ENCODE measurements at places on chromosomes 2 and 18.
A peak's percentile ranks its signal among the peaks of the same experiment; 100 is the strongest.

DNA sequence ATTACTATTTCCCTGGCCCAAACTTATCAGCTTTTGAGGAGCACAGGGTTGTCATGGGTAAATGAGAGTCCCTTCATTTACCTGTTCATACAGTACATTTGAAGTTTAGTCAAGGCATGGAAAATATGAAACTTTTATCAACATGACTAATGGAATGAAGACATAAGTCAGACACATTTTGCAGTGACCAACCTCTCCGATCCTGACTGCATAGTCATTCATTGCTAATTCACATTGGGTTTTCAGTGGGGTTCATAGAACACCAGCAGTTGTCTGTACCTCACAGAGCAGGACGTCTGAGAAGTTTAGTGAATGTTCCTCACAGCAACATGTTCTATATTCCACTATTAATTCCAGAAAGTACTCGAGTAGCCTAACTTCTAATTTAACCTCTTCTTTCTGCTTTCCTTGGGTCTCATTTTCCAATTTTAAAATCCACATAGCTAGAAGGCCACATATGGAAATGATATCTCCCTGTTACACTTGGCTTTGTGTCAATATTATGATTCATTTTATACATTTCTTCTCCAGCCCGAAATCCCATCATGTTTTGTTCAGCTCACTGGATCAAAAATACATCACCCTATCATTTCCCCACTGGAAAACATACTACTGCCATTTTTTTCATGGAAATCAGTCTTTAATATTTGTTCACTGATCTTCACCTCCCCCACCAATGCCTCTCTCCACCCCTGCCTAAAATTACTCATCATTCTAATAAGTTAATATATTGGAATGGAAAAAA lies 65.9 kb downstream of the CDH20 start:
- DNase-seq, result no peak

GRCh38 chr2:158932131-158932645 lies 36.3 kb upstream of the TANC1 start:
- DNase-seq, result no peak

DNA sequence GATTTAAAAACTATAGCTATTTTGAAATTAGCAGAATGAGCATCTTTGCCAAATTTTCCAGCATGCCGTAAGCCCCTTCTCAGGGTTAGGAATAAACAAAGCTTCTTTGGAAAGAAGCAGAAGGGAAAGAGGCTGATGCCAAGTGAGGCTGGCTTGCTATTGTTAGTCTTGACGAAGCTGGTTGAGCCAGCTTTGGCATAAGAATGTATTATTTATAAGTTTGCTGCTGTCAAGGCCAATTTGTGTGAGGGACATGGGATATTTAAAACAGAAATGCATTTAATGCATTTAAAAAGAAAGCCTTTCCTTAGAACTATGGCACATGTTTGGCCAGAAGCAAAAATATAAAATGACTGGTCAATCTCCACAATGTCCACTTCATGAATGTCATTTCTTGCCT lies 52.5 kb upstream of the TTN start:
- DNase-seq, result no peak

DNA sequence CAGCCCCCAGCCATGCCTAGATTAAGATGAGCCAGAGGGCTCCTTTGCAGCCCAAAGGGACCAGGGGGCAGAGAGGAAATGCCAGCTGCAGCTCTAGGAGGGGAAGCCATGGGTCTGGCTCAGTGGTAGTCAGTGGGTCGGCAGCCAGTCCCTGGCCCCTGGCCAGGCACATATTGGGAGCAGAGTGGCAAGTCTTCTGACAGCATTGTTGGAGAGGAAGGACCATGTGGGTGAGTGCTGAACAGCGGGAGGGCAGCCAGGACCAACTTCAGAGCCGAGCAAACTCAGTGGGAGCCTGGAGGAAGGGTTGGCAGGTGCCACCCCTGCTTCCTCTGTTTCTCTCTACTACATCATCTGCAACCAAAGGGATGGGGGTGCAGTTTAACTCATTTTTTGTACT lies 140.5 kb upstream of the PELI1 start:
- DNase-seq, result no peak

GRCh38 chr2:223889229-223889628 lies 51.8 kb upstream of the AP1S3 start:
- no peak for DNase-seq

GRCh38 chr2:150303281-150303680 lies 184.2 kb downstream of the RND3 start:
- DNase-seq, result no peak

DNA sequence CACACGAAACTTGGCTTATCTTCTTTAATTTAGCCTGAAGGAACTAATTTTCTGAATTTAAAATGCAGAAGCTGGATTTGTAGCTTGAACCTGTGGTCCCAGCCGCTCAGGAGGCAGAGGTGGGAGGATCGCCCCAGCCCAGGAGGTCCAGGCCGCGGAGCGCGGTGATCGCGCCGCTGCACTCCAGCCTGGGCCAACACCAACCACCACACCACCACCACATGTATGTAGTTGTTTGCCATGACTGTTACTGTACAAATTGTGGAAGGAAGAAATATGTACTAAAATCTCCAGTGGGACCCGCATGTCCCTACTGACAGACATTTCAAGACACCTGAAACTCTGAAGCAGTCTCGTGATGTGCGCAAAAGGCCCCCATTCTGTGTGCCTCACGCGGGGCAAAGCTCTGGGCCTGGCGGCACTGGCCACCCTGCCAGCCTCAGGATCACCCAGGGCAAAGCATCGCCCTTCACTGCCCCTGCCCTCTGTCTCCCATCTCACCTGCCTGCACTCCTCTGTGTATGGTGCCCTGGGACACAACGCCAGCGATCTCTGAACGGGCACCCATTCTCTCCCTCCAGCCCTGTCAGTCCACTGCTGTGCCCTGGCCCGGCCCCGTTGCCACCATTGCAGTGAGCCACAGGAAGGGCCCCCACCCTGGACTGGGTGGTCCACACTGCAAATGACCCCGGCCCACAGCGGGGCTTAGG lies 10.1 kb upstream of the ADI1 start:
- no peak for DNase-seq

DNA sequence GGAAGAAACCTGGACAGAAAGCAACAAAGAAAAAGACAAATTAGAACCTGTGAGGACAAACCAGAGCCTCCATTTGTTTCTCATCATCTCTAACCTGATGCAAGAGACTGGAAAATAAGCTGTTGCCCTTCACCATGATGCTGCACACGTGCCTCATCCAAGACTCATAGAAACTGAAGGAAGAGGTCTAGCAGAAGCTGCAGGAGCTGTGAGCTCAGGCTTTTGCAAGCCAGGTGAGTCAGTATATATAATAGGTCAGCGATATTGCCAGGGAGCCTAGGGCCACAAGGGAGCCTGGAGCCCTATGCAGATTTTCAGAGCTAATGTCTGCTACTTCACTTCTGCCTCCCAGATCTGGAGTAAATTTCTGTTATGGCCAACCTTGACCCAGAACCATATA lies 163.1 kb downstream of the LNPK start:
- DNase-seq, result no peak

DNA sequence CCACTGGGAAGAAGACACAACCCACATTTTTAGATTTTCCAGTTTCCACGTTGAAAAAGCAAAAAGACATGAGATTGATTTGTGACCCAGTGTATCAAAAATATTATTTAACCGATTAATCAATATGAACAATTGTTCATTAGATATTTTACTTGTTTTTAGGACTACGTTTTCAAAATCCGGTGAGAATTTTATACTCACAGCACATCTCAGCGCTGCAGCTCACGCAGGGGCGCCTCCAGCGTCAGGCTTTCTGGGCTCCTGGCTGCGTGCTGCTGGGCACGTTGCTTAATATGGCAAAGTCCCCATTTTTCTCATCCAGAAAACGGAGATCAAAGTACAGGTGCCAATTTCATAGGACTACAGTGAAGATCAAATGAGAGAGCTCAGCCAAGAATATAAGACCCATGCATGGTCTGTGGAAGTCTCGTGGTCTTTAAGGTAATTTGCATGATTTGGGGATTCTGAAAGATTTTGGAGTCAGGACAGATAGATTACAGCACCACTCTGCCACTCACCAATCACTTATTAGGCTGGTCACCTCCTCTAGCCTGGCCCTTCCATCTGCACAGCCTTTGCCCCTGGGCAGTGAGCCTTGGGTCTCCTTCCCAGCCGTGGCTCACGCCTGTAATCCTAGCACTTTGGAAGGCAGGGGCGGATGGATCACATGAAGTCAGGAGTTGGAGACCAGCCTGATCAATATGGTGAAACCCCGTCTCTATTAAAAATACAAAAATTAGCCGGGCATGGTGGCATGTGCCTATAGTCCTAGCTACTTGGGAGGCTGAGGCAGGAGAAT lies 36.2 kb downstream of the PTPN18 start:
- DNase-seq, result no peak

DNA sequence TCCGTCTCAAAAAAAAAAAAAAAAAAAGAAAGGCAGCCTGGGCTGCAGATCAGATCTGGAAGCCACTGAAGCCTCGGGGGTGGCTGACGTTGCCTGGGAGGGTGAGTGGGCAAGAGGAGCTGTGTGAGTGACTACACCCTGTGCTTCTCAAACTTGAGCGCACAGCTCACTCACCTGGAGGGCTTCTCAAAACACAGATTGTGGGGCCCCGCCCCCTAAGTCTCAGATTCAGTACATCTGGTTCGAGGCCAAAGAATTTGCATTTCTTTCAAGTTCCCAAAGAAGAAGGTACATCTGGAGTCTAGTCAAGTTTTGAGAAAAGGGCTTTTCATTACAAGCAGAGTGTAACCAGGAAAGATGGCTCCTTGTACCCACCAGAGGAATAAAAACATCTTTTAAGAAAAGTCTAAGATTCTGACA lies 97.7 kb upstream of the CAB39 start:
- DNase-seq, result no peak

GRCh38 chr2:233060501-233060979 lies 398 bp downstream of the INPP5D start:
- no peak for DNase-seq

GRCh38 chr2:5391362-5391761 lies 300.8 kb upstream of the SOX11 start:
- no peak for DNase-seq

GRCh38 chr2:182980652-182981051 lies 57.6 kb downstream of the NCKAP1 start:
- no peak for DNase-seq

DNA sequence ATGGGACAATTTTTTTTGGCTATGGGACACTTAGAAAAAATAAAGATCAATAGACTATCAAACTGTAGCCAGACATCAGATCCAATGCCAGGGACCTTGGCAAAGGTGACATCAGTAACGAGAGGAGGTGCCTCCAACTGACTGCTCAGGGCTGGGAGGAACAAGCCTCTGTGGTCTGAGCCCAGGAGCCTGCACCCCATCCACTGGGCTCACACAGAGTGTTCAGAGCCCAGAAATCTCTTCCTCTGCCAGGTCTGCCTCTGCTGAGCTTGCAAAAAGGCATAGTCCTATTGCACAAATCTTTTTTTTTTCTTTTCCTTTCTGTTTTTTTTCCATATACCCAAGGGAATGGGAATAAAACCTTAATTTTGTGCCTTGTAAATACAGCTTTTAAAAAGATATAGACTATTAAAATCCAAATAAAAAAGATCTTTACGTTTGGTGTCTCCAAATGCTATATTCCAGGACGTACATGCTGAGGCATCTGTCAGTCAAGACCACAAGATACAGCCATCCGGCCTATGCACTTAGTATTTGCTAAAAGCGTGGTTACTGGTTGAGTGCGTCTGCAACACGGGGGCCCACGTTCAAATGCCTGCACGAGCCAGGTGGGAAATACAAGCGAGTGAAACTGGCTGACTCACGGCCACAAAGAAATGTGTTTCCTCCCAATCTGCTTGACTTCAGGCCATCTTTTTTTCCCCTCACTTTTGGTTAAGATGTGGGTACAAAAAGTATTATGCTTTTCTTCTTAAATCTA lies 7.8 kb upstream of the ARHGAP25 start:
- peak; percentile 66 for DNase-seq

DNA sequence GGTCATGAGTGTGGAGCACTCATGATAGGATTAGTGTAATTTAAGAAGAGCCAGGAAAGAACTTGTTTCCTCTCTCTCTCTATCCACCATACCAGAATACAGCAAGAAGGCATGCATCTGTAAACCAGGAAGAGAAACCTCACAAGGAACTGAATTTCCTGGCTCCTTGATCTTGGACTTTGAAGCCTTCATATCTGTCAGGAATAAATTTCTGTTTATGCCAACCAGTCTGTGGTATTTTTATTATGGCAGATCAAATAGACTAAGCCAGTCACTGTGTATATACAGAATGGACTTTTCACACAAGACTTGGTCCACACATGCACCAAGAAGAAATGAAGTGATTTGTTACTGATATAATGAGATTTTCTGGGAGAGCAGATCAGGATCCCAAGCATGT lies 930.1 kb upstream of the TMEFF2 start:
- no peak for DNase-seq

GRCh38 chr18:58990720-58991119 lies 126.0 kb downstream of the ZNF532 start:
- DNase-seq, result no peak

DNA sequence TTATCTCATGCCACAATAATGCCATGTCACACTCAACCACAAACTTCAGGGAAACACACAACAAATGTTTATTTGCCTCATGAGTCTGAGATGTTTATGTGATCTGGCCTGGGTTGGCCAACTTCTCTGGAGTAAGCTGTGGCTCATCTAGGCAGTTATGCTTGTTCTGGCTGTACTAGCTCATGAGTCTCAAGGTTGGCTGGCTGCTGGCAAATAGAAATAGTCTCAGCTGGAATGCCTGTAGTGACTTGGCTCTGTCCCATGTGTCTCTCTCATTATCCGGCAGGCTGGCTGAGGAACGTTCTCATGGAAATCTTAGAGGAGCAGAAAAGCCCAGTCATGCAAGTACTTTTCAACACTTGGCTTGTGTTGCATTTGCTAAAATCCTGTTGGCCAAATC lies 234.9 kb upstream of the CDH2 start:
- DNase-seq, result no peak

DNA sequence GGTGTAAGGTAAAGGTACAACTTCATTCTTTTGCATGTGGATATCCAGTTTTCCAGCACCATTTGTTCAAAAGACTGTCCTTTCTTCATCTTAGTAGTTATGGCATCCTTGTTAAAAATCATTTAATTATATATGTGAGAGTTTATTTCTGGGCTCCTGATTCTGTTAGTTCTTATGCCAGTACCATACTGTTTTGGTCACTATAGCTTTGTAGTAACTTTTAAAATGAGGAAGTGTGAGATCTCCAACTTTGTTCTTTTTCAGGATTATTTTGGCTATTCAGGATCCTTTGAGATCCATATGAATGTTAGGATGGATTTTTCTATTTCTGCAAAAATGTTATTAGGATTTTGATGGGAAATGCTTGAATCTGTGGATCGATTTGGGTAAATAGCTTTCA lies 16.8 kb downstream of the ACTR3 start:
- DNase-seq, result no peak

DNA sequence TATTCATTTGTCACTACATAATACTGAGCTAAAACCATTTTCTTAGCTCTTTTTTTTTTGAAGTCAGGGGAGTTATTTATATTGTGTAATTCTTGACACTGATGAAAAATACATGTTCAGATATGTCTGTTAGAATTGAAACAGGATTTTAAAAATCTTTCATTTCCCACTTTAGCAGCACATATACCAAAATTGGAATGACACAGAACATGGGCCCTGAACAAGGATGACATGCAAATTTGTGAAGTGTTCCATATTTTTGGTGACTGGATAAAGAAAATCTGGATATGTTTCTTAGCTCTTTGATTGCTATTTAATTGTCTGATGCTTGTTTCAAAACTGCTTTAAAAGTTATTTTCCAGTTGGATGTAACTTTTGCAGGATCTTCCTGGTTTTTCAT lies 1963.9 kb upstream of the LRRTM1 start:
- no peak for DNase-seq
